ENCODE measurements at places on chromosomes 4 and X.

DNA sequence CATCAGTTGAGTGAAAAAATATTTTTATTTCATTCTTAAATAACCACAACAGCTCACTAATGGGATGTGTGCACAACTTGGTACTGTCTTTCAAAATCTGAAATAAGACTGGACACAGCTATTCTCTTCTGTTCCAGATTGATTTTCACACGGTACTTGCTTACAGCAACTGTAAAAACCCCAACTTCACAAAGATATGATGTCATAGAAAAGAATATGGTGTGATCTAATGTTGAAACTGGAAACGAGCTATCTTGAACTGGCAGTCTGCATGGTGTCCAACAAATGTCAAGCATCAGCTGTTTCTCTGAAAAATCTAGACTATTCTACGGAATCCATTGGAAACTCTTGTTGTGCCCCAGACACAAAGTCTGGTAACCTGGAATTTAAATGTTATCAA lies 14.7 kb downstream of the HELQ start:
- no peak for DNase-seq

DNA sequence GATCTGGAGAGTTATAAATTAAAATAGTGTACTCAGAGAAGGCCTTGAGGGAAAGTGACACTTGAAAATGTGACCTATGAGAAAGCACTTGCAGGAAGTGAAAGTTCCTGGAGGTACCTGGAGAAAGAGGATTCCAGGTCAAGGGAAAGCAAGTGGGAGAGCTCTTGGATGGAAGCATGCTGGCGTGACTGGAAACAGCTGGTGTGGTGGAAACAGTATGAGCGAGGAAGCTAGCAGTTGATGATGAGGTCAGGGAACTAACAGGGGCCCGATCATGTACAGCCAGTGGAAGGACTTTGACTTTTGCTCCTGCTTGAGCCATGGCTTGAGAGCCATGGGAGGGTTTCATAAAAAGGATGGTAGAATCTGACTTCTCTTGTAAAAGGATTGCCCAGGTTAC lies 9.5 kb upstream of the CLCN5 start:
- no peak for DNase-seq

DNA sequence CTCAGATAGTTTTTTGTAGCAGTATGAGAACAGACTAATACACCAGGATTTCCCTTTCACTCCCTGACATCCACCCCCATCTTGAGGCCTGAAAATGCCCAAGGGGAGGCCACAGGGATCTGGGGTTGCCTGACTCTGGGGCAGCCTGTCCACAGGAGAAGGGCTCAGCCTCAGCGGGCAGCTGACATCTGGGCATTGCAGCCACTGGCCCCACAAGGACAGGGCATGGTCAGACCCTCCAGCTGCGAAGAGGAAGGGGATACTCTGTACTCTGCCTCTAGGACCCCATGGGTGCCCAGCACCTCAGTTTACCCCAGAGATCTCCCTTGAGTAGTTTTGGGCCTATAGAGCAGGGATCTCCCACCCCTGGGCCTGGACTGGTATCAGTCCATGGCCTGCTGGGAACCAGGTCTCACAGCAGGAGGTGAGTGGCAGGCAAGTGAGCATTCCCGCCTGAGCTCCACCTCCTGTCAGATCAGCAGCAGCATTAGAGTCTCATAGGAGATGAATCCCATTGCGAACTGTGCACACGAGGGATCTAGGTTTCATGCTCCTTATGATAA lies 138.9 kb downstream of the HMX1 start:
- peak; percentile 12 for DNase-seq

GRCh38 chr4:8163026-8163425 lies 4.4 kb upstream of the ABLIM2 start:
- DNase-seq, result no peak

DNA sequence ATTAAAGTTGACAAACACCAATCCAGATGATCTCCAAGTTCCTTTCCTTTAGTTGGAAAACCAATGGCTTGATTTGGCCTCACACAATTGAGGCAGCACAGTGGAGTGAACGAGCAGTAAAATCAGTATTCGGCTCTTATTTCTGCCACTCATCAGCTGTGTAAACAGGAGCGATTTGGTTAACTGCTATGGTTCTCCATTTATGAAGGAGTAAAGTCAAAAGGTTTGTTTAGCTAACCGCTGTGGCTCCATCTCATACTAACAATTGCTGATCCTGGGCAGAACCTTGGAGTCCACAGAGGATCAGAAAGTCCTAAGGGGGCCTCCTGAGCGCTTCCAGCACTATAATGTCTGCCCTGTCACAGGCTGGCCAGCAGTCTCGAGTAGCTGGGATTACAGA lies 54.5 kb upstream of the EXOC1L start:
- DNase-seq, result no peak

DNA sequence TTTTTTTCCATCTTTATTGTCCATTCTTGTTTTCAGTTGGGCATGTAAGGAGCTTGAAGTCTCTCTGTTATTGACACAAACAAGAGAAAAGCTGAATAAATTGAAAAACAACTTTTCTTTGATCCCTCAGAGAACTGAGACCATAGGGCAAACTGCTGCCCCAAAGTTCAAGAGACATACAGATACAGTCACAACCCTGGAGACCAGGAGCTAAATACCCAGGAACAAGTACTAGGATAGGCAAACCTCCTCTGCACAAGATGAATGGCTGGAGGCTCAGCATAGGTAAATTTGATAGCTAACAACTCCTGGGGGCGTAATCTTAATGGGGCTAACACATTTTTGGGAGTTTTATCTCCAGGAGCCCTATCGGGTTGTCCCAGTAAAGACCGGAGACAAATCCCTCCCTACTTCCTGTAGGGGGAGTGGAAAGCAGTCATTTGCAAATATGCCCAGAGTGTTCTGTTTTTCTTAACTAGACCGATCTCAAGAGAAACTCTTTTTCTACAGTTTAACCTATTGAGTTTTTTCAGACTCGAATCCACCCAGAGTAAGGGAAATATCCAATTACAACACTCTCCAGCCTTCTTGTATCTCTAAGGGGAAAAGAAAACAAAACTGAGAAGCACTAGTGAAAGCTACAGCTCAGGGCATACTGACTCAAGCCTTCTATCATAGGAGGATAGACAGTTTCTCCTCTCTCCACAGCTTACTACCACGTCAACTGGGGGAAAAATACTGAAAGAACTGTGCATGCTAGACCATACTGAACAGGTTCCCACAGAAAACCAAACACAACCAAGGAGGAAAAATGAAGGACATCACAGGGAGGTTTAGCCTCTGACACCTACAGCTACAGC lies 23.1 kb downstream of the MAGEA8 start:
- no peak for DNase-seq
